Activated CD4-positive, alpha-beta T cell treated with anti-CD3 and anti-CD28 coated beads, Interleukin-10, Interleukin-2, amounts not matched to agents 100 ng/mL and 50 ng/mL, durations not matched to agents 16 hours and 8 hours (primary cell): ENCODE measurements at places on chromosomes 1 and 21.

DNA sequence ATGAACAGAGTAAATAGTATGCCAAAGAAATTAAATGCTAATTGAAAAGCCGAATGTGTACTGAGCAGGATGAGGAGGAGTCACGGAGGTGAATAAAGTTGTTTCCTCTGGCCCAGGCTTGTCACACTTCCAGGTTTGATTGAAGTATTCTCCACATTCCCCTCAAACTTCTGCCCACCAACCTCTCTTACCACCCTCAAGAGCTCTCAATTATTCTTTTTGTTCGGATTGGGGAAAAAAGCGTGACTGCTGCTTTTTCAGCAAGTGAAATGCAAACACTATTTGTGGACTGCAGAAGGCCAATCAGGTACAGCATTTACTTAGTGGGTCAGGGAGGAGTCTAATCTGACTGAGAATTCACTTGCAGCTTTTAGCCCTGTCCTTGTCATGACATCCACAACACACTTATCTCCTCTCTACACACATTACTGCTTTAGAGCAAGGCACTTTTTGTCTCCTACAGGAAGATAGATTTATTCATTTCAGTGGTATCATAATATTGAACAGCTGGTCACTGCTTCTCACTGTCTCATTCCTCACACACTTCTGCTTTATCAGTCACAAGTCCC lies 375.6 kb upstream of the PRMT6 start:
- DNase-seq = no peak

DNA sequence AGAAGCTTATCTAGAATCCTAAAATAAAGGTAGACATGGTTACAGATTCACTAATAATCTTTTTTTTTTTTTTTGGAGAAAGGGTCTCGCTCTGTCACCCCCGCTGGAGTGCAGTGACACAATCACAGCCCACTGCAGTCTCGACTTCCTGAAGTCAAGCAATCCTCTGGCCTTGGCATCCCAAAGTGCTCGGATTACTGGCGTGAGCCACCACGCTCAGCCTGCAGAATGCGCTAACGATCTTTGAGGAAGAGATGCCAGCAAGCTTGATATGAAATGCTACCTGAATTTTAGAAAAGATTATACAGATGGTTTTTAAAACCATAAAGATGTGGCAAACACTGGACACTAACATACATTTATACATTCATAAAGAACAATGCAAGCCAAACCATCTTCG lies 4.1 kb upstream of the GNPAT start:
- no peak for DNase-seq

GRCh38 chr1:116987256-116987555 lies 14.4 kb upstream of the CD101 start:
- peak; percentile 67 for DNase-seq

GRCh38 chr21:43873673-43874072 lies 8.7 kb downstream of the AGPAT3 start:
- peak; percentile 62 for DNase-seq

DNA sequence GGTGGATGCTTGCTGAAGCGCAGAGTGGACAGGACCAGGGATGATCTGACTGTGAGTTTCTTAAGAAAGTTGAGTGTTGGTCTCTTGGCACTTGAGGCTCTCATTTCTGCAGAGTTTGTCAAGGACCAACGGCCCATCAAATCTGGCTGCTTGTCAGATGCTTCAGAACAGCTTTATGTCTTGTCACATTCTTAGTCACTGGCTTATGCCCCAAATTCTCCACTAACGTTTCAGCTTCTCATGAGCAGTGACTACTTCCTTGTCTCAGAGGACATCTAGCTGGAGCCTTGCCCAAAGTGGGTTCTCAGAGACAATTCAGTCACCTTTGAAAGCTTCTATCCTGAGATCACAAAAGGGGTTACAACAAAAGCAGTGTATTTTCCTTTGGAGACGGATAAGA lies 92.3 kb downstream of the ST6GALNAC5 start:
- no peak for DNase-seq

DNA sequence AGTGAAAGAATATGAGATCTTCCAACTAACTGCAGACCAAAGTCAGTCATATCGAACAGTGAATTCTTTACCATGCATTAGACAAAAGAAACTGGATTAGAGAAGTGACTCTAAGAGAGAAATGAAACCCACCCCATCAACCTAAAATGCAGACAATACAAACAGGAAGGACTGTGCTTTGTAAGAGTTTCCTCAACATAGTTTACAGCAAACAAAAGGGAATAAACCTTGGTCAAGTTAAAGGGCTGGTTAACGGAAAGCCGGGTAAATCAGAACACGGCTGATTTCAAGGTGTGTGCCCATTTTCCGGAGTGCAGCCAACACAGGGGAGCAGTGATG lies 39.2 kb downstream of the SIPA1L2 start:
- DNase-seq = no peak

DNA sequence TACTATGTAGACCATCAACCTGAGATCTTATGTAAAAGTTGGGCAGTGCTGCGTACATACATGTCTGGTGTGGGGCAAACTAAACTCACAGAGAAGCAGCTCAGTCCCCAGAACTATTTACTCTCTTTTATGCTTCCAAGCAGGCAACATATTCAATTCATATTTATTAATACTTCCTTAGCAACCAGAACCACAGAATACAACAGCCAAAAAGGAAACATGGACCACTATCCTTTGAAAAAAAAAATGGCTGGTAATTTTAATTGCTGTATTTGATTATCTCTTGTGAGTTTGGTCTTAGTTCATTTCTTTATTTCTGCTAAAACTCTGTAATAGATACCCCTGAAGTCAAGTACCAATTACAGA lies 1.5 kb upstream of the PPP1R15B start:
- DNase-seq = no peak

DNA sequence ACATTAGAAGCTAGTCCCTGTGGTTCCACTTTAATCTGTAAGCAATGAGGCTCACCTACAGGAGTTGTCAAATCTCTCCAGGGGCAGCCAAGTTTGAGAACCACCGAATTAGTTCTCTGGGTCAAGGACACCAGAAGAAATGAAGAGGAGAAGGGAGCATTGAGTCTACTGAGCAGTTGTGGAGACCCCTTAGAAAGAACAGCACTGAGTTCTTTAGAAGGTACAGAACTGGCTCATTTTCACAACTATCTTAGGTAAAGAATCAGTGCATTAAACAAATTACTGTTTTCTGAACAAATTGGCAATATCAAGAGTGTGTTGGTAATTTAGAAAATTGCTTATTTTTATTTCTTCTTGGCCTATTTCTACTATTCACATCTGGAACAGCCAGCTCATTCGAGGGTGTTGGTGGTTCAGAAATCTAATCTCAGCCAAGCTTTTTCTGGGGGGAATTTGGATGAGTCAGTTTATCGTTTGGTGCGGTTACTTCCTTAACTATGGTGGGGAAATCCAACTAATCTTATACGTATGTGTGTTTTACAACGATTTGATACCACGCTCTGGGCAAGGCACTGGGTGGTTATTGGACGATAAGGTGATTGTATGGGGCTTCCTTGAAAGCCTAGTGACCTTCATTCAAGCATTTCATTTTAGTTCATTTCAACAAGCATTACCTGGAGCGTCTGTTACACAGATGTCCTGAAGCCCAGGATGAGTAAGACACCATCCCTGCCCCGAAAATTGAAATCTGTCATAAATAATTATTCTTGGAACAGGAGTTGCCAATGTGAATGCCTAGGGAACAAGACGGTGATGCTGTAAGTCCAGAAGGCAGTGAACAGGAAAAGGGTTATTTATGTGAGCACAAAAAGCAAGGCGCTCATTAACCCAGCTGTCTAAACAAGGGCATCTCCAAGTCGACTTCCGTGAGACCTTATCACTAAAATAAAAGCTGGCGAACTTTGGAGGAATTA lies 52.0 kb upstream of the TMPRSS2 start:
- DNase-seq = peak; percentile 82

GRCh38 chr21:41207401-41208375 lies 39.7 kb downstream of the BACE2 start:
- DNase-seq = no peak

- no peak for DNase-seq
These were observed 65.4 kb downstream of the ALPL start for GRCh38 chr1:21574466-21575151.

DNA sequence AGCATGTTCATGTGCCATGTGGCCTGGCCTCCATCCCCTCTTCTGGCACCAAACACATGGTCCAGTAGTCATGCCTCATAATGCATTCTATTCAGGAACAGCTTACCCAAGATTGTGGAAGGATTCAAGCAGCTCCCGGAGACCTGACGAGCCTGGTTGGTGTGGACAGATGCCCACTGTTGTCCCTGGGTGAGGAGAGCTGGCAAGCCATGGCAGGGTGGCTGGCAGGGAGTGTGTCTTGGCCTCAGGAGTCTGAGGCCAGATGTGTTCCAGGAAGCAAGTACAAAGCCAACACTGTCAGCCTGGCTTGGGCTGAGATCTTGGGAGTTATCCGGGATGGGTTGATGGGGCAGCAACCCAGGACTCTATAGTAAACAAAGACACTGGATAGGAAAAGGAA lies 7.3 kb upstream of the FABP3 start:
- DNase-seq = no peak

GRCh38 chr1:116376729-116377086 lies 3.7 kb downstream of the ATP1A1 start:
- no peak for DNase-seq

- peak; percentile 58 for DNase-seq
These were observed 18.7 kb upstream of the AK2 start for GRCh38 chr1:33055210-33056008.

- DNase-seq = no peak
These were observed 14.1 kb downstream of the PKN2 start for GRCh38 chr1:88698140-88698539.

- no peak for DNase-seq
These were observed 2.1 kb downstream of the CNTN2 start for GRCh38 chr1:205045146-205045545.

GRCh38 chr1:242556276-242556675 lies 31.8 kb upstream of the PLD5 start:
- peak; percentile 15 for DNase-seq

DNA sequence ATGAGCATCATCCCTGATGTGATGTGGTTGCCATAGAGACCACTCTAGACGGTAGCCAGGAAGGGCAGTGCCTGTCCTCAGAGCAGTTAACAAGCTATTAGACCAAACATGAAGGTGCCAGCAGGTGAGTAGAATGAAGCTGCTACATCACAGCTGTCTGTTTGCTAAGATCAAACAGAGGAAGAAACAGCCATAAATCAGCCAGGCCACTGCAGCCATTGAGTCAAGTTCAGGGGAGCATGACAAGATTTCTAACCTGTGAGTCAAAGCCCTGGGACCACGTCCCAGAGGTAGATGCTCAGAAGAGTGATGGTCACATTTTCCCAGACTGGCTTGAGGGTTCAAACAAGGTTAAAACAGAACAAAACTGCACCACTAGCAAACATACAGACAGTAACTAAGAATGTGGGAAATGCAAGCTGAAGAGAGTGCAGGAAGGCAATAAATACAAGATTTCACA lies 450.6 kb upstream of the DAB1 start:
- no peak for DNase-seq

GRCh38 chr1:187817782-187818181 lies 989.0 kb downstream of the PLA2G4A start:
- no peak for DNase-seq

DNA sequence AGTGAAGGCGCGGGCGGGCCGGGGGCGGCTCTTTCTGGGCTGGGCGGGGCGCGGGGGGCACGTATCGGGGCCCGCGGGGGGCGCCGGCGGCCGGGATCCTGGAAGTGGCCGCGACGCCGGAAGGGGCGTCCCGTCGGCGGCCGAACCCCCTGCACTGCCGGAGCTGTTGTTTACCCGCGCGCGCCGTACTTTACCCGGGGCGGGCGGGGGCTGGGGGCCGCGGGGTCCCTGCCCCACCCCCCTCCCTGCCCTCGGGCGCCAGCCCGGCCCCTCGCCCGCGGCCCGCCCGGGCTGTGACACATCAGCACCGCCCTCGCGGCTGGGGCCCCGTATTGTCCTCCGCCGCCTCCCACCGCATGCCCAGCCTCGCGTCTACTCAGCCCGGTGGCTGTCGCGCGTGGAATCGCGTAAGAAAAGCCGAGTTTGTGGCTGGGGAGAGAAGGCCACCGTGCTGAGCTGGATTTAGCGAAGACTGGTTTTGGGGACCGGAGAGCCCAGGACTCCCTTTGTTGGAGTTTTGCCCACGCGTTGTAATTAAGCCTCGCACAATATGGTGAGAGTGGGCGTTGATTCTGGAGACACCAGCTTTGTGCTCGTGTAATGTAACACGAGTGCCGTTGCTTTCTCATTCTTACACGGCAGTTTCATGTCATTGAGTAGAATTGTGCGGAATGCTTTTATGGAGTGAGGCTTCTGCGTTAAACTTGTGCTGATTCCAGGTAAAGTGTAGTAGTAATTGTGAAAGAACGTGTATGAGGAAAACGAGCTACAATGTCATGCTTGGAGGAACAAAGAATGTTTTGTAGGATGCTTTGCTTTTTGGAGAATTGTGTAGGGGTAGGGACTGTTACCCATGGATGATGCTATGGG lies 559 bp downstream of the BACH1 start:
- DNase-seq = peak; percentile 66

DNA sequence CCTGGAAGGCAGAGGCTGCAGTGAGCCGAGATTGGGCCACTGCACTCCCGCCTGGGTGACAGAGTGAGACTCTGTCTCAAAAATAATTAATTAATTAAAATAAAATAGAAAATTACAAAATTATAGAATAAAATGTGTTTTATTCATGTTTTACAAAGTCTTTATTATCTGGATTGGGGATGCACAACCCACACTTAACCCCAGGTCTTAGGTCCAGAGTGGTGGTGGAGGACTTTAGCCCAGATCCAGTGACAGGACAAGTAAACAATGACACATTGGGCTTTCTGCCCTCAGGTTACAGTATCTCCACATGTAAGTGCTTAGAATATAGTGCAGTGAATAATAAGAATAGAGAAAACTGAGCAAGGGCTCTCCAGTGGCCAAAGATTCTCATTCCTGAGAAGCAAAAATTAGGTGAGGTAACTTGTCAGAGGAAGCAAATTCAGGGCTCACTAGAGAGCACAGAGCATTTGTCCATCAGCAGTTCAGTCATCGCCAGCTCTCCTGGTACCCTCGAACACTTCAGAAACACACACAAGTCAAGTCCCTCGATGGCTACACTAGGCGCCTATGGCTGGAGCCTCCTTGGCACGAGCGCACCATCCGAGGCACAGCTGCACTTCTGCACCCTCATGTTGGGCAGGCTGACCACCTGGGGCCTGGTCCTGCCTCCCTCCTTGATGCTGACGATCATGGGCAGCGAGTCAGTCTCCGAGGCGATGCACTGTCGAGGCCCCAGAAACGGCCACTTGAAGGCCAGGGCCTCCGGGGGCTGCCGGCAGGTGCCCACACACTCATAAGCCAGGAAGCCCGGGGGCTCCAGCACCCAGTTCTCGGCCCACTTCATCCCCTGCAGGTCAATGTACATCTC lies 2.6 kb downstream of the LEFTY1 start:
- DNase-seq = no peak

- DNase-seq = no peak
These were observed 1099.5 kb downstream of the PLA2G4A start for GRCh38 chr1:187928288-187928687.

GRCh38 chr1:205918955-205919746 lies 24.1 kb downstream of the SLC26A9 start:
- peak; percentile 76 for DNase-seq

- peak; percentile 95 for DNase-seq
These were observed 32.9 kb upstream of the IL12RB2 start for GRCh38 chr1:67274623-67275325.
